ENCODE measurements at places on chromosomes 7 and 10.

DNA sequence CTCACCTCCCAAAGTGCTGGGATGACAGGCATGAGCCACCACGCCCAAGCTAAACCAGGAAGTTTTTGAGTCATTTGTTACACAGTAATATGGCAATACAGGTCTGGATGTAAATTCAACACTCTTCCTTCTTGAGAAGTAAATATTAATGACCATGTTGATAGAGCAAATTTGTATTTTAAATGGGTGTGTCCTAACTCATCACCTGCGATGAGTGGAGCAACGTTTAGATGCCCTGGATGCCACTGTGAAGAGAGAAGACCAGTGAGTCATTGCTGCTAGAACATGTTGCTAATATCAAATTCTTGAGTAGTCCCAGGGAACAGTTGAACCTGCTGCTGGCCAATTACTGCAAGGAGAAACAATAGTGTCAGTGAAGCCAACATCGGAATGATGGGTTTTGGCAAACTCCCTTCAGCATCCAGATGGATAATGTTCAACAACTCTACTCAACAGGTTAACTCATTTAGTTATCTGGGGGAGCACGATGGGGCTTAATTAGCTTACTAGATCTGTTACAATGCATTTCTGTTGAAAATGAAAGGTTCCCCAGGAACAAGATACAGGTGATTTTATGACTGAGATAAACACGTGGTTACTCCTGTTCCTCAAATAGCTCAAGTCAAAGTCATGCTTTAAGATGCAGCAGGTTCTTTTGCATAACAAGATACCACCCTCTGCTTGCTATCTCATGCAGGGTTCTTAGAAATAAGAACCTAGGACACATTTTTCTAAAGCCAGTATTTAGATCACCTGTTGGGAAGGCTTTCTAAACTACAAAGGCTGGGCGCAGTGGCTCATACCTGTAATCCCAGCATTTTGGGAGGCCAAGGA lies 146.8 kb downstream of the CALN1 start:
- DNase-seq, result no peak

DNA sequence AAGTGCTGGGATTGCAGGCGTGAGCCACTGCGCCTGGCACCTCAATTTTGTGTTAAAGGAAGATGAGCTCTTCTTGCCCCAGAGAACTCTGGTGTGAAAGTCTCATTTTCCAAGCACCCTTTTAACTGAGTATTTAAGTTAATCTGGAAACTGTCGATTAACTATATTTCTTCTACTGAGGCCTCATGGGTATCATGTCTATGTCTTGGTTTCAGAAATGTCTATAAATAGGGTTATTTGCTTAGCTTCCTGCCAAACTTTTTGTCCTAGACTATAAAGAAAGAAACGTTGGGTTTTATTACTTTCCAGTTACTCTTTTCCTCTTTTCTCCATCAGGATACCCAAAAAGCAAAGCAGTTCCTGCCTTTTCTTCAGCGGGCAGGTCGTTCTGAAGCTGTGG lies 102.4 kb downstream of the LRRC4 start:
- DNase-seq, result no peak

- no peak for DNase-seq
Measured at GRCh38 chr7:72219500-72219899, 192.6 kb downstream of the CALN1 start.

GRCh38 chr7:140683657-140684056 lies 10.9 kb downstream of the ADCK2 start:
- DNase-seq, result no peak

DNA sequence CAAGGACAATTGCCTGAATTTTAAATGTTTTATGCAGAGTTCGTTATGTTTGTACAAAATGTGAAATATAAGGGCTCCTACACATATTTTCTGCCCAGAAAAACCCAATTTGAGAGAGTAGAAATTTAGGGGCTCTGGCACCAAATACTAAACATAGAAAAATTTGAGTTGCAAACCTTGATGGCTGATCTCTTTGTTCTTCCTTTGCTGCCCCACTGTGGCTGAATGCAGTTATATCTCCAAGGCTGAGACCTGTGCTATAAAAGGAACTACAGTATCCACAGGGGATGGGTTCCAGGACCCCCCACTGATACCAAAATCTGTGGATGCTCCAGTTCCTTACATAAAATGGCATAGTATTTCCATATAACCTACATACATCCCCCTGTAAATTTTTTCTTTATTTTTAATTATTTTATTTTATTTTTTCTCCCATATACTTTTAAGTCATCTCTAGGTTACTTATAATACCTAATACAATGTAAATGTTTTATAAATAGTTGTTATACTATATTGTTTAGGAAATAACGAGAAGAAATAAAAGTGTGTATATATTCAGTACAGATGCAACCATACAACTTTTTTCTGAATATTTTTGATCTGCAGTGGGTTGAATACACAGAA lies 22.5 kb downstream of the CFAP43 start:
- DNase-seq, result peak; percentile 9

GRCh38 chr7:100860702-100861615 lies 6.2 kb upstream of the TRIP6 start:
- no peak for DNase-seq

DNA sequence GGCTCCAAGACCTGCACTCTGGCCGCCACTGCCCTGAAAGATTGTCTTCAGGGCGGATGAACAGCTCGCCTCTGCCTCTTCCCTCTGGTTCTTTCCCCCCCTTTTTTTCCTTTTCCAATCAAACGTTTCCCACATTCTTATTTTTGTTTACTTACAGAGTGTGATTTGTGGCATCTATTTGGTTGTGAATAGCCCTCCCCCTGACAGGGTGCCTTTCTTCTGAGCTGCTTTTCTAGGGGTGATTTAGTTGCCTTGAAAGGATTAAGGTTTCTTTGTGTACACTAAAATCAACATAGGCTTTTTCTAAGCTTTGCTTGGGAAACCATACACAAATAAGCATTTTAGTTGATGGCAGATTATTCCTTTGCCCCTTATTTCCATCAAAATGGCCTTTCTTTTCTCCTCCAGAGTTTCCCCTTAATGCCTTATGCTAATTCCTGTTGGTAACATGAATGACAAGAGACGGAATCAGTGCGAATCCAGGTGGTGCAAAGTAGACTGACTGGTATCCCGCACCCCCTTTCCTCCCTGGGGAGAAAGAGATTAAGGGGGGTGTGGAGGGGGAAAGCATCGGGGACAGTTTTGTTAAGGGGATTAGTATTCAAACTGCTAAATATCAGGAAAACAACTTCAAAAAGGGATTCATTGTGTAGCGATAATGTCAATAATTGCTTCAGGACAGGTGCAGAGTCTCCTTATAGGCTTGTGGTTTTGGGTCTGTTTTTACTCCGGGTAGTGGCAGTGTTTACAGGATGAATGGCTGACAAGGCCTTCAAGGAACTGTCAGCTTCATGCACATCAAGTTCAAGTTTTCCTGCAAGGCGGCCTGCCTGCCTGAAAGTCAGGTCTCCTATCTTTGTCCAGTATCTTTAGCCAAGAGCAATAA lies 431.6 kb upstream of the GALNT17 start:
- DNase-seq, result no peak

GRCh38 chr7:6479067-6479466 lies 31.3 kb upstream of the DAGLB start:
- DNase-seq, result no peak

DNA sequence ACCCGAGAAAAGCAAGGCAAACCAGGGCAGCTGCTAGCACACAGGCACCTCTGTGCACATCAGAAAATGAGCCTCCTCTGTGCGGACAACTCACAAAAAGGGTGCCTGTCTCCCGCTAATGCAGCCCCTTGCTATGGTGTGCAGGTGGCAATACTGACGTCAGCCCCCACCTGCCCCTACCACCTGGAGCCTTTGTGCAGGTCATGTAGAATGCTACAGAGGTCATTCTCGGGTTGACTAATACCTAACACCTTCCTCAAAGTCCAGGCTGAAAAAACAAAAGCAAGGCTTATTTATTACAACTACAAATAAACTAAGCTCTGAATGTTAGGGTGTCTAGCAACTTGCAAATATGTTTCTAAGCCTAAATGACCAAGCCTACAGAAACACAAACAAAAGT lies 13.9 kb downstream of the PIP4K2A start:
- no peak for DNase-seq

GRCh38 chr10:124792998-124793352 lies 1.3 kb upstream of the EEF1AKMT2 start:
- no peak for DNase-seq

- DNase-seq, result no peak
Measured at GRCh38 chr7:94146408-94146807, 142.3 kb upstream of the BET1 start.

DNA sequence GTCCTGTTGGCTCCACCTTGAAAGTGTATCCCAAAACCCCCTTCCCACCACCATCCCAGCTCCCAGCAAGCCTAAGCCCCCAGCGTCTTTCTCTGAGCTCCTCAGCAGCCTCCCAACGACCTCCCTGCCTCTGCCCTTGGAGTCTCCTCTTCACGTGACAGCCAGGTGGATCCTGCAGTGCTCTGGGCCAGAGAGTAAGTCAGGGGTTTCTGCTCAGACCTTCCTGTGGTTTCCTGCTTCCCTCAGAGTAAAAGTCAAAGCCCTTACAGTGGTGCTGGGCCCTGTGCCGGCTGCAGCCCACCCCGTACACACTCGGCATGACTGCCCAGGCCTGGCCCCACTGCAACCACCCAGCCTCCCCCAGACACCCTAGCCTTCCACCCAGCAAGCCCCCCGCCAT lies 51.9 kb downstream of the OAT start:
- no peak for DNase-seq

DNA sequence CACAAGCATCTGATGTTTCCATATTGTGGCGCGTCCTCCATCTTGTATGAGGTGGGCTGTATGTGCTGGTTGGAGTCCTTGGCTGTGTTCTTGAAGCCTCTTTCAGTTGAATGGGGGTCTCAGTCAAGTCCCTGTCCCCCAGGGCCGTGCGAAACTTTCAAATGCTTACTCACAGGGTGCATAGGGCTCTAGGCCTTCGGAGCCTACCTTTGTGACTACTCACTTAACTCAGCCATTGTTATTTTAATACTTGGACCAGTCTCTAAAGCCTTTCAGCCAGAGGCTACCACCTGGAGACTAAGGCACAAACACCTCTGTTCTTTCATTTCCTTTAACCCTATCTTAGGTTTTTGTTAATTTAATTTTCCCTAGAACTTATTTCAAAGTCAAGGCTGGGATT lies 785.9 kb downstream of the GATA3 start:
- no peak for DNase-seq

Data from NCI-H446 treated with DMSO at 0.1 percent for 48 hours (cell line).